ENCODE measurements at places on chromosomes 12 and 14. TPM values are rescaled to one million over a fixed set of nuclear protein-coding genes. Genes with fewer than 3 reads are reported as not detected.

GRCh38 chr12:1022032-1022970 is 31.3 kb downstream of the ERC1 start:
- H3K4me3 ChIP-seq: no peak overlapping the region
- H3K27ac ChIP-seq: no peak overlapping the region
- no peaks in the 10 kb centered on the region for H3K27me3 ChIP-seq
- H3K36me3 ChIP-seq: peaks cover 24% of the 10 kb centered on the region

DNA sequence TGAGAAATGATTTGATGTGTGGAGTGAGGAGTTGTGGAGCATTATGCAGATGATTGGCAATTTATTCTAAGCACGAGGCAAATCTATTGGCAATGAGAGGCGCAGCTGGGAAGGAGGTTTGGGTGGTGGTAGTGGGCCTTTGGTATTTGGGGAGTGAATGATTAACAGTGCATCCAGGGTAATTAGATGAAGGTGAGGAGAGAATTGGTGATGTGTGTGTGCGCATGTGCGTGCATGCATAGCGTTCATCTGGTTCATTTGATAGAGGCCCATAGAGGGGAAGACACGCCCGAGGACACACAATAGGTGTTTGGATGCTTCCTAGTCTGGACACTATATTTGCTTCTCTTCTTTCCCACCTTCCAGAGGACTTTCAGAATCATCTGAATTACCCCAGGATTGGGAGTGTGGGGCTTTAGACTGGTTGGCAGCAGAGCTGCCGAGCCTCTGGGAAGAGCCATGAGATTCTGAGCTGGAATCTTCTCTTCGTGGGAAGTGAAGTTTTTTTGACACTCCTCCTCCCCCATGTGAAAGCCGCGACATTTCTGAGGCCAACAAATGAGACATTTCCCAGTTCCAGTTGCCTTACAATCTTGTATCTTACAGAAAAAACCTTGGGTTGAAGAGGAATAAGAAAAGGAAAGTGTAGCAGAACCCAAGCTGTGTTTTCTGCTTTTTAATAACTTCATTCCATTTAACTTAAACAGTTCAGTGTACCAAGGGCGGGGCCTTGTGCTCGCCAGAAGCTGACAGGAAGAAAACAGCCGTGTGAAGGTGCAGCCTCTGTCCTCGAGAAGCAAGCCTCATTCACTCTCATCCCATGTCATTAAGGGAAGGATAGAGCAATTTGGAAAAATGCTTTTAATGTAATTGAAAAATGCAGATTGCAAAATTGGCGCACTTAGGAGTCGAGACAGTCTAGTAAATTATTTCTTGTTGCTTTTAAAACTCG is 65.2 kb downstream of the SLC25A47 start:
- H3K27me3 ChIP-seq: no peaks in the 10 kb centered on the region
- DNase-seq: no peak
- no peak overlapping the region for H3K4me3 ChIP-seq
- H3K27ac ChIP-seq: no peak overlapping the region

DNA sequence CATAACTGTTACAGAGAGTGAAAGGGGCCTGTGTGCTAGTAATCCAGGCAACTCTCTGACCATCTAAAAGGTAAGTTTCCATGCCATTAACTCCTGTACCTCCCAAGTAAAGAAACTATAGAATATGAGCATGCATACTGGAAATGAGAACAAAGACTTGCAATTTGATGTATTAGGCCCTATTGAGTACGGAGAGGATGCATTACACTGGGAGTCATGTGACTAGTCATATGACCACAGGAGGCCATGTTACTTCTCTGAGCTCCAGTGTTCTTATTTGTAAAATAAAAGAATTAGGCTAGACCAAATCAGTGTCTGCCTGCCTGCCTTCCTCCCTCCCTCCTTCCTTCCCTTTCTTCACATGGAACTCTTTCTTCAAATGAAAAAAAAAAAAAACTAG is 440.1 kb upstream of the CCDC196 start:
- no peak overlapping the region for H3K27ac ChIP-seq
- peaks cover 13% of the 10 kb centered on the region for H3K27me3 ChIP-seq
- no peak for DNase-seq
- H3K4me3 ChIP-seq: no peak overlapping the region
- H3K4me1 ChIP-seq: no peaks in the 10 kb centered on the region

- peaks cover 9% of the 10 kb centered on the region for H3K4me1 ChIP-seq
- no peak overlapping the region for H3K4me3 ChIP-seq
- no peak overlapping the region for H3K27ac ChIP-seq
- DNase-seq: peak; percentile 82
- H3K27me3 ChIP-seq: peaks cover 56% of the 10 kb centered on the region
Measured at GRCh38 chr14:106605548-106606448, 1079.4 kb downstream of the TMEM121 start.

DNA sequence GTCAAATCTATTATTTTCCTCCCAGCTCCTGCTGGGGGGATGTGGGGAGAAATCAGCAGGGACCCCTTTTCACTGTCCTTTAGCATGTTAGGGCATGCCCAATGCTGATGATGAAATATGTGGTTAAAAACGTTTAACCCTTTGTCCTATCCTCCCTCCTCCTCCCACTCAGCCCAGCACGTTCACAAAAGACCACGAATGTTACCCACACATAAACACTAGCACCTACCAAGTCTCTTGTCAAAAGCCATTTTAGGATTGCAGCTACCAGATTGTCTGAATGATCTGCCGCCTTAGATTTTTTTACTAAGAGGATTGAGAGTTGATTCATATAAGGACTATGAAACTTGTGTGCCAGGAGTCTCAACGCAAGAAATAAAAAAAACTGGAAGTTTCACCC is 70.4 kb downstream of the TBK1 start:
- H3K36me3 ChIP-seq: no peaks in the 10 kb centered on the region
- peaks cover 13% of the 10 kb centered on the region for H3K4me1 ChIP-seq
- DNase-seq: no peak

DNA sequence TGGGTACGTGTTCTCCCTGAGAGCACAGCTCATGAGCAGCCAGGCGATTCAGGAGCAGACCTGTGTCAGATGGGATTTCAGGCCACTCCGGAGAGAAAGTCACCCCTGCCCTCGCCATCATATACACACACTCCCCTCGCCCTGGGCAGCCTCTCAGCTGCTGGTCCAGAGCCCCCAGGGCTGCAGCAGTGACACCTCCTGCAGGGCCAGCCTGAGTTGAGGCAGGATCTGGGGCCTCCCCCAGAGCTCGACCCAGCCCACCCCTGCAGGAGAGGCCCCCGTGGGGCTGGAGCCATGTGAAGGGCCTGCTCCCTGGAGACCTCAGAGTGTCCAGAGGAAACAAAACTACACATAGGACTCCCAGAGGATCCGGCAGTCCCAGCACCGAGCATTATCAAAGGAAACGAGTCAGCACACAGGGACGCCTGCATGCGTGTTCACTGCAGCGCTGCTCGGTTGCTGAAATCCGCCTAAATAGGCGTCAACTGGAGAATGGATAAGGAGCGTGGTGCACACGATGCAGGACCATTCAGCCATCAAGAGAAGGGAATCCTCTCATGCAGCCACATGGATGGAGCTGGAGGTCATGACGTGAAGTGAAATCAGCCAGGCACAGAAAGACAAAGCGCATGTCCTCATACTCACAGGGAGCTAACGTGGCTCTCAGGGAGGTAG is 104.0 kb downstream of the TNFAIP2 start:
- H3K27me3 ChIP-seq: peaks cover 4% of the 10 kb centered on the region
- H3K36me3 ChIP-seq: no peaks in the 10 kb centered on the region
- no peaks in the 10 kb centered on the region for H3K4me1 ChIP-seq
- no peak overlapping the region for H3K27ac ChIP-seq

DNA sequence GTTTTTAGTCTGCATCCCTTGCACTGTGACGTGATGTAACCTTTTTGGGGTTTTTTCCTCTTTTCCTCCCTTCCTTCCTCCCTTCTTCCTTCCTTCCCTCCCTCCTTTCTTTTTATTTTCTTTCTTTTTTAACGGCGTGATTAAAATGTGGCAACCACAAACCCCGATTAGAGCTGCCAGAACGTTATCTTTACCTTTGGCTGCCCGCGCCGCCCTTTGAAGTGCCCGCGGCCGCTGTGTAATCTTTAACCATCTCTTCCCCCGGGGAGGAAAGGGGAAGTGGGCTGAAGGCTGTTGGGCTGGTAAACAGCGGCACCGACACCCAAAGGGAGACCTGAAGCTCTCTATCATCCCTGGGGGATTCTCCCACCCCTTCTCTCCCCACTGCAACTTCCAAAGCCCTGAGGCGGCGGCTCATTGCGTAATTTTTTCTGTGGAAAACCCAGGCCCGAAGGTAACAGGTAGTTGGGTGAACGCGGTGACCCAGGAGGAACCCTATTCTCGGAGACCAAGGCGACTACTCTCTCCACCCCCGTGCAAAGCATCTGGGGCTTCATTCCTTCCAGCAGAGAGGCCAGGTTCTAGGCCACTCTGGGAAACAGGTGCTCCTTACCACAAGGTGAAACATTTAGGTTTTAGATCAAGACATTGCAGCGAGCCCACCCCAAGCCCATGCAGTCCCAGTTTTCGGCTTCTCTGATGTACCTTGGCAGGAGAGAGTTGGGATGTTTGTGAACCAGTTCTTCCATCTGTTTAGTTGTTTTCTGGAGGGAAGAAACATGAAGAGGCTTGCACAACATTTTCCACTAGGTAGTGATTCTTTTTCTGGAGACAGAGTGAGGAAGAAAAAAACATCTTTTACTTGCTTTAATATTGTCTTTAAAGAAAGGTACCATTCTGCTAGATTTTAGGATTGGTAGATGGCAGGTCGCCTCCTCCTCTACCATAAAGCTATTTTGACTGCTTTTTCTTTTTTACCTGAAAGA is 1.5 kb downstream of the LGR5 start:
- DNase-seq: no peak
- peaks cover 23% of the 10 kb centered on the region for H3K4me1 ChIP-seq

DNA sequence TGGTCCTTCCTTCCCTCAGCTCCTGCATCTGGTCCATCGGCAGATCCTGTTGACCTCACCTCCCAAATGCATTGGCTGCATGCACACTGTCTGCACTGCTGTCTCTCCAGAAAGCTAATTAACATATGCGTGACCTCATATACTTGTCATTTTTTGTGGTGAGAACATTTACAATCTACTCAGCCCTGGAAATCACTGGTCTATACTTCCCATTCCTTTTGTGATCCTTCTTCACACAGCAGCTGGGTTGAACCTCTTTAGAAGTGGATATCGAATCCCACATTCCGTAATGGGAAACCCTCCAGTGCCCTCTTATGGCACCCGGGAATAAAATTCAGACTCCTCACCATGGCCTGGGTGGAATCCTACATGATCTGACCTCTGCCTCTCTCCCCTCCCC is 45.0 kb downstream of the SMOC1 start:
- no peaks in the 10 kb centered on the region for H3K4me1 ChIP-seq
- H3K27ac ChIP-seq: no peak overlapping the region
- peaks cover 9% of the 10 kb centered on the region for H3K27me3 ChIP-seq
- H3K4me3 ChIP-seq: no peak overlapping the region
- H3K36me3 ChIP-seq: no peaks in the 10 kb centered on the region
- no peak for DNase-seq

DNA sequence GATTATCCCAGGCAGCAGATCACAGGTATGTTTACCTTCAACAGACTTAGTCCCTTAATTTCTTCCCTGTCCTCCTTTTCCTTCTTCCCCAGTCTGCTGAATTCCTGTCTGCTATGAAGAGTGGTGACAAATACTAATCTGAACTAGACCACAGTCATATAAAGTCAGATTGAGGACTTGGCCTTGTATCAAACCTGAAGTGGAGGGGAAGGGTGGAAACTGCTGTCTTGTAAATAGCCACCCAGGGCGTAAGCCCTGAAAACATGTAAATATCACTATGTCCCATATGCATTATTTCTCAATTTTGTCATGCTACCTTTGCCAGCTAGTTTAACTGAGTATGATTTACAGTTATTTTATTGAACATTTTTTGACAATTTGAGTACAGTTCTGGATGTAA is 368.0 kb downstream of the CCDC91 start:
- no peak overlapping the region for H3K4me3 ChIP-seq
- H3K4me1 ChIP-seq: no peaks in the 10 kb centered on the region
- no peak overlapping the region for H3K27ac ChIP-seq
- DNase-seq: no peak
- peaks cover 2% of the 10 kb centered on the region for H3K36me3 ChIP-seq
- no peaks in the 10 kb centered on the region for H3K27me3 ChIP-seq

DNA sequence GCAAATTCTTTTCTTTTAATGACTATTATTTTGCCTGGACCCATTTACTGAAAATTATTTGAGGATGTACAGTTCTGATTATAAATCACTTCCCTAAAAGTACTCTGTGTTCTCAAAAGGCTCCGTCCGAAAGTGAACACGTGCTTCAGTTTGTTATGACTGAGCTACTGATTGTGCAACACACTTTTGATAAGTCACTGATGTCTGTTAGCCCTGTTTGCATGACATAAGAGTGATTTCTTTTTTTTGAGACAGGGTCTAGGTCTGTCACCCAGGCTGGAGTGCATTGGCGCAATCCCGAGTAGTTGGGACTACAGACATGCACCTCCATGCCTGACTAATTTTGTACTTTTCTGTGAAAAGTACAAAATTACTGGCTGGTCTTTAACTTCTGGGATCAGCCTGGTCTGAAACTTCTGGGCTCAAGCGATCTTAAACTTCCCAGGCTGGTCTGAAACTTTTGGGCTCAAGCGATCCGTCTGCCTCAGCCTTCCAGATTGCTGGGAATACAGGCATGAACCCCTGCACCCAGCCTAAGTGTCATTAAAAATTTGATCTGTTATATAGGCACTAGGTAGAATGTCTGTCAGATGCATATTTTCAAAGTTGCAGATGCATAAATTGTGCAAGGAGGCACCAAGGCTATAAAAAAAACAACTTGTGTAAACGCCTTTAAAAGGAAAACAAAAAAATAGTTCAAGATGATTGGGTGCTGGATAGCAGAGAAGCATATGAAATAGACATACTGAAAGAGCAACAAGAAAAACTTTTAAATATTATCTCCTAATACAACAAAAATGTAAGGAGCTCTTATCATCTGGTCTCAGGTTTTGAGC is 111.5 kb downstream of the SRGAP1 start:
- H3K27ac ChIP-seq: no peak overlapping the region
- no peak overlapping the region for H3K4me3 ChIP-seq
- DNase-seq: no peak

DNA sequence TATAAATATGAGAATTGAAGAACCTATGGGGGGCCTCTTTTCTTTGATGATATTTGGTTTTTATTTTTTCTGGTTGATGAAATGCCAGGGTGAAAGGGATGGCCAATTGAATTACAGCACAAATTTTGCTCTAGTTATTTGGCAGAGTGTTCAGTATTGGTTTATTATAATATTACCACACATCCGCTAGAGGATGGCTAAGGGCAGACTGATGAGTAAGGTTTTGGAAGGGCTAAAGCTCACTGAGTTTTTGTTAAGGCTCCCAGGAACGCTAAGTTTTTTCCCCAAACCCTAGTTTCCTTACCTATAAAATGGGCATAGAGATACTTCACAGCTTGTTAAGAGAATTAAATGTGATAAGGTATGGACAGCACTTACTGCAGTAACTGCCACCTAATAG is 34.3 kb upstream of the LRRC10 start:
- no peaks in the 10 kb centered on the region for H3K36me3 ChIP-seq
- no peaks in the 10 kb centered on the region for H3K4me1 ChIP-seq
- no peak overlapping the region for H3K4me3 ChIP-seq
- no peak for DNase-seq
- H3K27me3 ChIP-seq: peaks cover 19% of the 10 kb centered on the region

- H3K27me3 ChIP-seq: no peaks in the 10 kb centered on the region
- H3K27ac ChIP-seq: no peak overlapping the region
- peaks cover 12% of the 10 kb centered on the region for H3K4me1 ChIP-seq
- DNase-seq: no peak
Measured at GRCh38 chr12:113932381-113933196, 33.5 kb downstream of the RBM19 start.

- no peaks in the 10 kb centered on the region for H3K4me1 ChIP-seq
- no peak overlapping the region for H3K27ac ChIP-seq
- H3K36me3 ChIP-seq: no peaks in the 10 kb centered on the region
- no peak overlapping the region for H3K4me3 ChIP-seq
- no peaks in the 10 kb centered on the region for H3K27me3 ChIP-seq
- no peak for DNase-seq
Measured at GRCh38 chr14:63096186-63096585, 50.9 kb upstream of the KCNH5 start.

Gene KRT3
- not detected for total RNA-seq

Gene BIN2
- 200 TPM for total RNA-seq

Gene OTUB2
- total RNA-seq: 2.4 TPM
